ENCODE measurements at places on chromosomes 7 and 10. TPM values are rescaled to one million over a fixed set of nuclear protein-coding genes. Genes with fewer than 3 reads are reported as not detected.

Gene DNAJC9
- total RNA-seq, result 49.3 TPM

Gene METTL27
- total RNA-seq, result 0.98 TPM

Gene APBB1IP
- not detected for total RNA-seq

Gene CALN1
- total RNA-seq, result not detected

Gene ZNF716
- not detected for total RNA-seq

Gene VPS50
- total RNA-seq, result 23.8 TPM

Gene DYDC2
- total RNA-seq, result not detected

Gene RSPH10B
- total RNA-seq, result not detected

Gene SPDYE5
- total RNA-seq, result not detected

Gene SVIL
- 78.1 TPM for total RNA-seq

Gene CXCL12
- total RNA-seq, result 6.5 TPM

Gene SAMD9
- 11.1 TPM for total RNA-seq

Gene SPDYE1
- not detected for total RNA-seq

Gene SLC16A9
- 0.67 TPM for total RNA-seq

Gene VWDE
- not detected for total RNA-seq

Gene TRDMT1
- total RNA-seq, result 10.1 TPM

Gene OPN1SW
- not detected for total RNA-seq

Gene CARD11
- total RNA-seq, result 3.5 TPM

Gene HECW1
- not detected for total RNA-seq

Gene CCDC3
- under 0.01 TPM for total RNA-seq

Gene DNAJC1
- total RNA-seq, result 26.1 TPM

Gene C7orf57
- not detected for total RNA-seq

Gene MRPL32
- 55.2 TPM for total RNA-seq

Gene ICA1
- total RNA-seq, result 52.3 TPM

Gene CDK1
- 45.7 TPM for total RNA-seq
